ENCODE measurements at places on chromosomes 5 and 9. TPM values are rescaled to one million over a fixed set of nuclear protein-coding genes. Genes with fewer than 3 reads are reported as not detected.

DNA sequence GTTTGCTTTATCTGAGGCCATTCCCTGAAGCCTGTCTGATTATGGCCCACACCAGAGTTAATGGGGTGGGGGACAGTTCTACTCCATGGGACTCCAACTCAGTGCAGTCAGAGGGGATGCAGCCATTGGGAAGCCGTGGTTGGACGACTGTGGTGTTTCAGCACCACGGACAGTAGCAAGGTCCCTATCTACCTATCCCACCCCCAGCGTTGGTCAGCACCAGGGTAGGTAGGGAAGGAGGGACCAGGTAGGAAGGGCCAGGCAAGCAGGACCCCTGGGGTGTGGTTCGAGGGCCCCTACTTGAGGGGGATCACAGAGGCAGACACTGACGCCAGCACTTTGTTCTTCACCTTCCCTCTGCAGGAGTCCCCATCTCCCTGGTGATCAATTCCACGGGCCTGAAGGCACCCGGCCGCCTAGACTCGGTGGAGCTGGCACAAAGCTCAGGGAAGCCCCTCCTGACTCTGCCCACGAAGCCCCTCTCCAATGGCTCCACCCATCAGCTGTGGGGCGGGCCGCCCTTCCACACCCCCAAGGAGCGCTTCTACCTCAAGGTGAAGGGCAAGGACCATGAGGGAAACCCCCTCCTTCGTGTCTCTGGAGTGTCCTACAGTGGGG lies 33.2 kb downstream of the HMCN2 start:
- DNase-seq = no peak

GRCh38 chr5:132627470-132627869 lies 30.5 kb upstream of the IL13 start:
- no peak for DNase-seq

Gene WASHC1
- total RNA-seq = 7.6 TPM

Gene LCN15
- not detected for total RNA-seq

Gene HMCN2
- total RNA-seq = 5.2 TPM

Gene OTULINL
- 8.8 TPM for total RNA-seq

Gene CDC20B
- not detected for total RNA-seq

- no peak for DNase-seq
Observed at GRCh38 chr5:135551593-135552447, 16.1 kb upstream of the NEUROG1 start.

DNA sequence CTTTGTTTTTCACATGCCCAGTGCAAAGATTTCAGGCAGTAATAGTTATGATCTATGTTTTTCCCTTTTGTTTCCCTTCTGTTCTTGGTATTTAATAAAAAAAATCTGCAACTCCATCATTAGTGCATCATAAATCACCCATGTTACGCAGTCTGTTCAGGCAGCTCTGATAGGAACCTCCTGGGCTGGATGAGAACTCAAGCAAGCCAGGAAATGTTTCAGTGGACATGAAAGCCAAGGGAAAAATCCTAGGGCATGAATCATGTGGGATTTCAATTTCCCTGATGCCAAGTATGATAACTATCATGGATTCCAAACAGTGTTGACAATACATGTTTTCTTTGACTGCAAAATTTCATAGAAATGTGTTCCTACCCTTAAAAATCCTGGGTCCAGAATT lies 119.7 kb upstream of the TARS1 start:
- DNase-seq = no peak

DNA sequence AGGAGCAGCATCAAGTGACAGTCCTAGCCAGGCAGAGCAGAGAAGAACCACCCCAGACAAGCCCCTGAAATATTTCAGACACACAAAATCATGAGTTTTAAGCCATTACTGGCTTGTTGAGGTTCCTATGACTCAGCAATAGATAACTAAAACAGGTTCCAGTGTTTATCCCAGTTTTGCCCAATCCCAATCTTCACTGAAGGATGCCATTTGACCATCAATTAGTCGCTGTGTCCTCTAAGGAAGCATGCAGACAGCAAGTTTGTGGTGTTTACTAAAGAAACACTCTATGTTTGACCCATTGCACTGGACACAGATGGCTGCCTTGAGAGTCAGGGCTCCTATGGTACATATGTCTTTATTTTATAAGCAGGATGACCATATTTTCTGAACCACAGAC lies 186.7 kb downstream of the SYK start:
- peak; percentile 29 for DNase-seq

GRCh38 chr9:131950487-131950886 lies 129.2 kb downstream of the MED27 start:
- DNase-seq = no peak

DNA sequence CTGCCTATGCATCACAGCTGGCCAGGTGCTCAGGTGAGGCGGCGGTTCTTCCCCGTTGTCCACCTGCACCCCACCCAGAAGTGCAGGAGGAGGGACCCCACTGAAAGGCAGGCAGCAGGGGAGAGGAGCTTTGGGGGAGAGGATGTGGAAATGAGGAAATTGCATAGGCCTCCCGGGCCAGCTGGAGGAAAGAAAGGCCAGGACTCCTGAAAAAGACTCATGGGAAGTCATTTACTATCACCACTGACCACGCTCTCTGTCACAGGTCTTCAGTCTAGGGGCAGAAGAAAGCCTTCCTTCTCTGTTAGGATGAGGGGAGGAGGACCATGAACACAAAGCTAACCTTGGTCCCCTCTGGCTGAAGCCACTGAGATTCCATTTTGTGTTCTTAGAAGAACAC lies 28.1 kb downstream of the KCNMB1 start:
- no peak for DNase-seq

- no peak for DNase-seq
Observed at GRCh38 chr5:3342271-3343100, 253.1 kb upstream of the IRX1 start.

Gene ARL14EPL
- not detected for total RNA-seq

DNA sequence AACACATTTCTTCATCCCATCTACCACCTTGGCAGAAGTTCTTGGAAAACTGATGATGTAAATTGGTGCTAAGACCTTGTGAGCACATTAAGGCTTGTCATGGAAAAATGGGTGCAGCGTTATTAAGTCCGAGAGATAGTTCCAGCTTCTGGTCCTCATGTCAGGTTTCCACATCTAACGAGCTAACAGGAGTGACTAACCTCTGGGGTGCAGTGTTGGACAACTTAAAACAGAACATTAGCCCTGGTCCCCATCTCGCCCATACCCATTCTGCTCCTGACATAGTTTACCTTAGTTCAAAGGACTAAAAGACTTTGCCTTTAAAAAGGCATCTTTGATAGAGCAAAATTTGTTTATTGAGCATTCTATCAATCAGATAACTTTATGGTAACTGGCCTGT lies 128.0 kb downstream of the SLC1A3 start:
- DNase-seq = no peak

DNA sequence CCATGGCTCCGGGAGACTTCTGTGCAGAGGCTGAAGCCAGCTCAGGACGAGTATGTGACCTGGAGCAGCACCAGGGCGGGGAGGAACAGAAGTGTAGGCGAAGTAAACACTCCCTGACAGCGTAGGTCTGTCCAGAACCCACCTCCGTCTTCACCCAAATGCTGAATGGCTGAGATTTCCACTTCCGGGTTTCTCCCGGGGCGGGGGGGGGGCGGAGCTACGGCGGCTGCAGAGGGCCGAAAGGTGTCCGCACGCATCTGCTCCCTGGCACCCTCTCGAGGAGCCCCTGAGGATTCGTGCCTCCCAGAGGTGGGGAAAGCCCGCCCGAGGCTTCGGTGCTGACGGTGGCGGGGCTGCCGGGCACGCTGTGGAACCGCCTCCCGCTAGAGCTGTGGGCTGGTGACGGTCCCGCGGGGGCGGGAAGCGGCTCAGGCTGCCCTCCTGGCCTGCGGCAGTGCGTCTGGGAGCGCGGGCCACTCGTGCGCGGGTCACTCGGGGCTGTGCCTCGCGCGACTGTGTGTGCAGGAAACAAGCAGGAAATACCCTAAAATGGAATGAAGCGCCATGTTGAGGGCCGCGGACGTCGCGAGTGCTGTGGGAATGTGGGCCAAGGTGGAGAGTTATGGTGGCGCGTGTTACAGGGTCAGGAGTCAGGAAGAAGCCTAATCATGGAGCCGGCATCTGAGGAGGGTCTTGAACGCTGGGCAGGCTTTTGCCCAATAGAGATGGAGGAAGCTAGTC lies 1425.4 kb downstream of the FOXD4L5 start:
- DNase-seq = no peak
